ENCODE measurements at places on chromosomes 11 and 22. TPM values are rescaled to one million over a fixed set of nuclear protein-coding genes. Genes with fewer than 3 reads are reported as not detected.
A peak's percentile ranks its signal among the peaks of the same experiment; 100 is the strongest.

GRCh38 chr11:95059046-95059445 is 7.7 kb upstream of the SRSF8 start:
- DNase-seq = no peak

GRCh38 chr11:118012083-118012669 is 26.0 kb downstream of the IL10RA start:
- no peak for DNase-seq

- DNase-seq = no peak
Measured at GRCh38 chr11:44550123-44550522, 15.3 kb upstream of the CD82 start.

- DNase-seq = no peak
Measured at GRCh38 chr11:43243927-43244326, 67.9 kb upstream of the API5 start.

DNA sequence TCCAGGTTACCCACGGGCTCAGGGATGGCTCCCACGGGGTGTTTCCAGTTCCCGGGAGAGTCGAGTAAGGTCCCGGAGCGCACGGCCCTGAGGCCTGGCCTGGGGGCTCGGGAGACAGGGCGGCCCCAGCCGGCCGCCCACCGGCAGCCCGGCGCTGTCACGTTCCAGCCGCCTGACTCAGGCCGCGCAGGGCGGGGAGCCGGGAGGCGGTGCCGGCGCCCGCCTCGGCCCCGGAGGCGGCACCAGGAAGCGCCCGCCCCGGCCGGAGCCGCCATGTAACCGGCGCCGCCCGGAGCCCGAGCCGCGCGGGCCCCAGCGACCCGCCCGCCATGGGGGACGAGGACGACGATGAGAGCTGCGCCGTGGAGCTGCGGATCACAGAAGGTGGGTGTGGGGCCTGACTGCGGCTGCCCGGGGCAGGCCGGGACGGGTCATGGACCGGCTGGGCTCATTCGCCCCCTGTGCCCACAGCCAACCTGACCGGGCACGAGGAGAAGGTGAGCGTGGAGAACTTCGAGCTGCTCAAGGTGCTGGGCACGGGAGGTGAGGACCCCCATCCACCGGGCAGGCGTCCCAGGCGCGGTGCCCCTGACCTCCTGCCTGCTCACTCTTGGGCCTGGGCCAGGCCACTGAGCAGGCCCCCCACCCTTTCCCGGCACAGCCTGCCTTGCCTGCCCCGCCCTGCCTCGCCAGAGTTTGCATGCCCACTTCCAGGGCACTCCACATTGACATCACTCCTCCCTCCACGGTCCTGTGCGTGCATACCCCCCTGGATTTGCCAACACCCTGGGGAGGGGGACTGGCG is at the start of gene RPS6KA4:
Gene RPS6KA4 (plus strand): TSS at position 256 of the 805 bp plus-strand sequence. CDS start 74 bp downstream, at position 330.
- peak; percentile 74 for DNase-seq

DNA sequence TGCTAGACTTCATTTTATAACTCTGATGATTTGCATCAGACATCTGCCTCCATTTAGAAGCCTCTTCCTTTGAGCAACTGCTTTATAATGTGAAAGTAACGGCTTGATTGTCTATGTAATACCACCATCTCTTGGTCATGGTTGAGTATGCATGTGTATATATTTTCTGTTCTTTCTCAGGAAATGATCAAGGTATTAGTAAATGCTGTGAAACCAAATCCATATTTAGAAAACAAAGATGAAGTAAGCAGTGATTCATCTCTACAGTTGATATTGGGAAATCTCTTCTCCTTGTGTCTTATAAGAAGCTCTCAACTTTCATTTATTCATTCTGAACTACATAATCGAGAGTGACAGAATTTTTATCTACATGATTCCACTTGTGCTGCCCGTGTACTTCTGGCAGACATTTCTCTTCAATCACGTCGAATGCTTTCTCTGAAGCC is 104.6 kb upstream of the ANO3 start:
- DNase-seq = peak; percentile 55

GRCh38 chr11:75745807-75746206 is 22.8 kb upstream of the DGAT2 start:
- DNase-seq = no peak

Gene TTLL1
- total RNA-seq = 10.6 TPM

Gene ST14
- not detected for total RNA-seq

Gene GRAP2
- not detected for total RNA-seq
